ENCODE measurements at places on chromosomes 7 and 10. TPM values are rescaled to one million over a fixed set of nuclear protein-coding genes. Genes with fewer than 3 reads are reported as not detected.

Gene ANKRD1
- not detected for total RNA-seq

DNA sequence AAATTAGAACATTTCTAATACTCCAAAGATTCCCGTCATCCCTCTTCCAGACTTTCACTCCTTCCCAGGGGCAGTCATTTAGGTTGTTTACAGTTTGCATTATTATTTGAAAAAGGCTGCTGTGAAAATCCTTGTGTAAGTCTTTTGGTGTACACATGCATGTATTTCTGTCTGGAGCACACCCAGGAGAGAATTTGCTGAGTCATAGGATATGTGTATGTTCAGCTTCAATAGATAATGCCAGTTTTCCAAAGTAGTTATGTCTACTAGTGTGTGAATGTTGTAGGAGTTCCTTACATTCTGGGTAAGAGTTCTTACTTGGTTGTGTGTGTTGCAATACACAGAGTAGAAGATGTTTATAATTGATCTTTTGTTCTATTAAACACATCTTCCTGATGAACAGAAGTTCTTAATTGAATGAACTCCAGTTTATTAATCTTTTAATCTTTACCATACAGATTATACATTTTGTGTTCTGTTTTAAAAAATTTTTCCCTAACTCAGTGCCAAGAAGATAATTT, 25.3 kb downstream of the CROT start:
- DNase-seq, result no peak

- no peak for DNase-seq
These were observed 66.5 kb downstream of the SHH start for GRCh38 chr7:155745737-155746136.

Gene PDE1C
- total RNA-seq, result 0.17 TPM

DNA sequence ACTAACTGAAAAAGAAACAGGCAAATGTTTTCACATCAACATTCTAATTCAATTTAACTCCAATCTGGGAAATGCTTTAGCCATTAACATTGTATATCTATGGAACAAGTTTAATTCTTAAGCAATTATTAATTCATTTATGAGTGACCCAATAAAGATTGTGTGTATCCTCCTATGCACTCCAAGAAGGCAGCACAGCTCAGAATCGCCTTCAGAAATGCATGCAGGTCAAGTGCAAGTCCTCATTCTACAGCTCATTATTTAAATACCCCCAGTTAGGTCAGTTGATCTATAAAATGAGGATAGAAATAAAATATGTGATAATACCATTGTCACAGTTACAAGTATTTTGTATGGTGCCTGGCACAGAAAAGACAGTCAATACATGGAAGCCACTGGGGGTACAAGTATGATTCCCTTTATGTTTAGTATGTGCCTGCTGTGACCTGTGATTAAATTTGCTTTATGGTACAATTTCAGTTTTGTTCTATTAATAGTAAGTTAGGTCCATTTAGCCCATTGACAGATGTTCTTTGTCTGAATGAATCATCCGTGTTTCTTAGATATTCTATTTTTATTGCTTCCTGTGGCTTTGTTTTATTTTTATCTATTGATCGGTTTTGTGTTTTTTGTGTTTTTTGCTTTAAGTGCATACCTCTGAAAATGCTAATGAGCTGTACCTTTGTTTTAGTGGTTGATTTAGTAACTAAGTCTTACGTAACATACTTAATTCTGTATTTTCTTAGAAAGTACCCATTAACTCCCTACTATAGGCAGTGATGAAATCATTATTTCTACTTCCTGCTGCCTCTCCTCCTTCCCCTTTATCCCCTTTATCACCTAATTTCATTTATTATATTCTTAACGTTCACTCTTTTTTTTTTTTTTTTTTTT, 42.8 kb downstream of the CPXM2 start:
- DNase-seq, result no peak

Measured in HCT116 (cell line).